ENCODE measurements at places on chromosomes 4 and X.

DNA sequence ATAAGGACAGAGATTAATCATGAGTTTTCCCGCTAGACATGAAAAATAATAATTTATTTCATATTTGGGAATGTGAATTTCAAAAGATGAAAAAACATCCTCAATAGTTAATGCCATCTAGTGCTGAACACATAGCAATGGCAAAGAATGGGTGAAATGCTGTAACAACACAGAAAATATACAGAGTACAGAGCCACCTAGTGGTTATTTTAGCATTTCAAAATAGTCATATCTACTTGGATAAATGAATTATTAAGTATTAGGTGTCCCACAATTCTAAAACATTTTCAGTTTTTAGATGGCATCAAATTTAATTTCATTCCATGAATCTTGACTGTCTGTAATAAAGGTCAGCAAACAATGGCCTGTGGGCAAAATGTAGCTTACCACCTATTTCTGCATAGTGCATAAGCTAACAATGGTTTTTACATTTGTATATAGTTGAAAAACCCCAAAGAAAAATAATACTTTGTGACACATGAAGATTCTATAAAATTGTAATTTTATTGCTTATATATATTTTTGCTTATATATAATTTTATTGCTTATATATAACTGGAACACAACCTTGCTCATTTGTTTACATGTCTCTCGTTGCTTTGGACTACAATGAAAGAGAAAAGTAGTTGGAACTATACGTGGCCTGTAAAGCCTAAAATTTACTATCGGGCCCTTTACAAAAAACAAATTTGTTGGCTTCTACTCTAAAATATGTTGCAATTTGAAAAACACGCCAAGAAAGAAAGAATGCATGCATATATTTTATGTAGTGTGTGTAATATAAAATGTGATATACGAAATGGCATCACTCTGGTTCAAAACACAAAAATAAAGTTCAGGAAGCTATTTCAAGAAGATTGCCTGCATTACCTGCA, 99.1 kb upstream of the FAM47C start:
- no peak for DNase-seq

DNA sequence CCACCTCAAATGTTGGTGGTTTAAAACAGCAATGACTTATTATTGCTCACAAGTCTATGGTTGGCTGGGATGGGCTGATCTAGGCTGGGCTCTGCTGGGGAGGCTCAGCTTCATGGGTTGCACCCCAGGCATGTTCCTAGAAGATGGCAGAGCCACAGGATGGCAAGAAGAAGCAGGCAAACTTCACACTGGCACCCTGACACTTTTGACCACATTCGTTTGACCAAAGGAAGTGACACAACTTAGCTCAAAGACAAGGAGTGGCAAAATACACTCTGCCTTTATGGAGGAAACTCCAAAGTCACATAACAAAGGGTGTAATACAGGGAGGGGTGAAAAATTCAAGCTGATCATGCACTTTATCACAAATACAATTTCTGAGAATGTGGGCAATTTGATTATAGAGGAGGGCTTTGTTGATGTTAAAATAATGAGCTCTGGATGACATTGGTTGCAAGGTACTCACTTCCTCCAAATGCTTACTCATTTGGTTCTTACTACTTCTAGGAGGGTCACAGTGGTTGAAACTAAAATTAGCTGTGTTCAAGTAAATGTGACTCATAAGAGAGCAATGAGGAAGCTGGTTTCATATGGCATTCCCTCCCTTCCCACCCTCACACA, 249.2 kb upstream of the RPS6KA3 start:
- DNase-seq = peak; percentile 51

DNA sequence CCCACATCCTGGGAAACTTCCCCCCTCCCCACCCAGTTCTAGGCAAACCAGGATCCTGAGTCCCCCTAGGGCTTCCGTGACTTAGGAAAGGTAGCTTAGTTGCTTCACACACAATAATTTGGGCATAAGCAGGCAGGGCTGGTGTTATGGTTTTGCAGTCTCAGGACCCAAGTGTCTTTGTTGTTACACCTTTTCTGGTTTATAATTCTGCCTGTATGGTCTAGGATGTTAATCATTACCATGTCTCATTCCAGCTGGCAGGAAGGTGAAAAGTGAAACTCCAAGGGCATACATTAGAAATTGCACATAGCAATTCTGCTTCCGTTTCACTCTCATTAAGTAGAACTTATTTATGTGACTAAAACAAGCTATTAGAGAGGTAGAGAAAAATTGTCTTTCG, 16.8 kb downstream of the UGT8 start:
- DNase-seq = no peak

DNA sequence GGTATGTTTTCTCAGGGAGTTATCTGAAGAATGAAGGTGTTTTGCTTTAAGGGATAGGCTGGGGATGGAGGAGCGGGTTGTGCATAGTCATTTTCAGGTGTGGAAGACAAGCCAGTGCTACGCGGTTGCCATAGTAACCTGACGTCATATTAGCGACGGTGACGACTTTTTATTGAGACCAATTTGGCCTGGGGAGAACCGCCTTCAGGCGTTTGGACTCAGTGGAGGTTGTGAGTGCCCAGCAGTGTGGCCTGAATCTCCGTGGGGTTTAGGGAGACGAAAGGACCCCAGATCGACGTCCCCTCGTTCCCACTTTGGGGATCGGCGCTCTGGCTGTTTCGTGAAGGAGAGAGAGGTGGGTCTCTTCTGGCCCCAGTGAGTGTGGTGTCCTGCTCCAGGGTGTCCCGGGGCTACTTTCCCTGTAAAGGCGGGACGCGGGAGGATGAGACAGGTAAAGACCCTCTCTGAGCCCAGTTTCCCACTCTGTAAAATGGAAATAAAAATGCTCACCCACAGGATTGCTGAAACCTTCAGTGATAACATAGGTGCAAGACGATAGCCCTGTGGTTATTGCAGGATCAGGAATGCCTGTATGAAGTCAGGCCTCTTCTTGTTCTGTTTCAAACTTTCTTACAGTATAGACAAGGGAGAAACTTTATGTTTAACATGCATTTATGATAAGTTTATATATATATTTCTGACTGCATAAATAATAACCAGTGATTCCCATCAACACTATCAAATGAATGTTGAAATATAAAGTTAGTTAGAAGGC, 48.6 kb downstream of the GPRASP3 start:
- DNase-seq = no peak
